ENCODE measurements at places on chromosomes 16 and 17.

DNA sequence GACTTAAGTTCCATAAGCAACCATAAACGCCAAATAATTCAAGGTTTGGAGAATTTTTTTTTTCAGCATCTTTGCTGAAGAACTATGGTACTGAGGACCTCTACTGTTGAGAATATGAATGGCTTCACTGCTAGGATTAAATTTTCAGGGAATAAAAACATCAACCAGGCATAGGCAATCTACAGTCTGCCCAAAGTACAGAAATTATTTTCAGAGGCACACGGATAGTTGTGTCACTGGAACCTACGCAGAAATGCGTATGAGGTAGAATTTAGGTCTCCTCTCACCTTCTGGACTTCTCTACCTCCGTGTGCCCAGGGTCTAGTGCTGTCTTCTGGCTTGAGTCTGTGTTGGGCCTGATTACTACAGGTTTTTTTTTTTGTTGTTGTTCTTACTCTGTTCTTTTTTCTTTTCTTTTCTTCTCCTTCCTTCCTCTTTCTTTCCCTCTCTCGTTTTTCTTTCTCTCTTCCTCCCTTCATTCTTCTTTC is 39.7 kb downstream of the NACA2 start:
- no peak for DNase-seq

- DNase-seq: no peak
These were observed 25.0 kb upstream of the HS3ST3A1 start for GRCh38 chr17:13626703-13627102.

- DNase-seq: no peak
These were observed 40.2 kb downstream of the MAF start for GRCh38 chr16:79560318-79560717.

DNA sequence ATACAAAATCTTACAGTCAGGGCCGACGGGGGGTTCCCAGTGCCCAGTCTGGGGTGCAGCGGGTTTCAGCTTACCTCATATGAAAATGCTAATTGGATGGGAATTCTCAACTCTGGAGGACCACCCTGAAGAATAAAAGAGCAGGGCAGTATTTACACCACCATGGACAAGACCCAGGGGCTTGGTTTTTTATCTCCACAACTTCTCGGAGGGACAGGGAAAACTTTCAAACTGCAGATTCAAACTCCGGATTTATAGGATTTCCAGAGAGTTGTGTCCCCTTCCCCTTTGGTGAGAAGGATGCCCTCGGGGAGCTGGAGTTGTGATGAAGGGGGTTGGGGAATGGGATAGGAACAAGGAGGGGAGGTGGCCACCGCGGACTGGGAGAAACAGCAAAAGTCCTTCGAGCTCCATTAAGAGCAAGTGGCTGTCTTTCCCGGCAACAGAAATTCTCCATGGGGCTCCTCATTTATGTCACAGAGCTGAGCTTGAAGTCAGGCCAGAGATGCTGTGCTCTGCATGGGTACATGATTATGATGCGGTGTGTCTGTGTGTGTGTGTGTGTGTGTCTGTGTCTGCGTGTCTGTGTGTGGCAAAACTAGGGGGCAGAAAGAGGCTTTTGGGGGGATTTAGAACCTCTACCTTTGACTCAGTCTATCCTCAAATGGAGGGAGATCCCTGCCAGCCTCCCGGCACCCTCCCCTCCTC is 15.7 kb downstream of the FOXL1 start:
- DNase-seq: no peak

DNA sequence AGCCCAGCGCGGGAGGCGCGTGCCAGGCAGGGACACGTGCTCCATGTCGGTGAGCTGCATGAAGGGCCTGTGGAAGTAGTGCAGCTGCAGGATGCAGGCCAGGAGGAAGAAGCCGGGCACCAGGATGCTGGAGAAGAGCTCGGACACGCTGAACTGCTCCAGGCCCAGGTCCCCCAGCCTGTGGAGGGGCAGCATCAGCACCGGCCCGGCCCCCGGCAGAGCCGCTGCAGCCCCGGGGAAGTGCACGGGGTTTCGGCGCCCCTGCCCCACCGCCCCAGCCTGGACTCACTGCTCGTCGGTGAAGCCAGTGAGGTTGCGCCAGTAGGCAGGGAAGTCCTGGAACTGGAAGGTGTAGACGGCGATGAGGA is 28.0 kb downstream of the CTU2 start:
- no peak for DNase-seq

DNA sequence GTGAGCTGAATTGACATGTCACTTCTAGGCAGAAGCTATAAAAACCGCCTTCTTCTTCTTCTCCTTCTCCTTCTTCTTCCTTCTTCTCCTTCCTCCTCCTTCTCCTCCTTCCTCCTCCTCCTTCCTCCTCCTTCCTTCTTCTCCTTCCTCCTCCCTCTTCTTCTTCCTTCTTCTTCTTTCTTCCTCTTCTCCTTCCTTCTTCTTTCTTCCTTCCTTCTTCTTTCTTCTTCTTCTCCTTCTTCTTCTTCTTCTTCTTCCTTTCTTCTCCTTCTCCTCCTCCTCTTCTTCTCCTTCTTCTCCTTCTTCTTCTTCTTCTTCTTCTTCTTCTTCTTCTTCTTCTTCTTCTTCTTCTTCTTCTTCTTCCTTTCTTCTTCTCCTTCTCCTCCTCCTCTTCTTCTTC is 4.8 kb upstream of the FBXL19 start:
- no peak for DNase-seq

DNA sequence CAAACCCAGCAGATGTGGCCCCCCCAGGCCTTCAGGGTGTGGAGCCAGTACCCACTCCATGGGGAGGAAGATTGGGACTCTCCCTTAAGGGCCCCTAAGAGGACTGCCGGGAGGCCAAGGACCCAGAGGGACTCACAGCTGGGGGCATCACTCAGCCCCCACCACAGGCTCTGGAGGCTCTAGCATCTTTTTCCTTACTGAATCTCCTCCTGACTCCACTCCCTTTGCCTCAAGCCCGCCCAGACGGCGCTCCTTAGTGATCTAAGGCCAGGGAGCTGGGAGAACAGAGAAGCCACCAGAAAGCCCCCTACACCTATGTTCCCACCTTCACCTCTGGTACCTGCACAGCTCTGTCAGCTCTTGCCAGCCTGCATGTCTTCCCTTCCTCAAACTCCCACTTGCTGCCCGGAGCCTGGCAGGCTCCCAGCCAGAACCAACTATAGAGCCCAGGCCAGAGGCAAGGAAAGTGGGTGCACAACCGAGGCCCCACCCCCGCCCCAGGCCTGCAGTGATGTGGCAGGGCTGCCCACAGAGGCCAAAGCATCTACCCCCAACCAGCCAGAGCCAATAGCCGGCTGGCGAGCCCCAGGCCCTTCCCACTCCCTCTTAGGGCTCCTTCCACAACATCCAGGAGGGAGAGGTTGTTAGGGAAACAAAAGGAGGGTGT is 22.3 kb upstream of the MPO start:
- DNase-seq: no peak

DNA sequence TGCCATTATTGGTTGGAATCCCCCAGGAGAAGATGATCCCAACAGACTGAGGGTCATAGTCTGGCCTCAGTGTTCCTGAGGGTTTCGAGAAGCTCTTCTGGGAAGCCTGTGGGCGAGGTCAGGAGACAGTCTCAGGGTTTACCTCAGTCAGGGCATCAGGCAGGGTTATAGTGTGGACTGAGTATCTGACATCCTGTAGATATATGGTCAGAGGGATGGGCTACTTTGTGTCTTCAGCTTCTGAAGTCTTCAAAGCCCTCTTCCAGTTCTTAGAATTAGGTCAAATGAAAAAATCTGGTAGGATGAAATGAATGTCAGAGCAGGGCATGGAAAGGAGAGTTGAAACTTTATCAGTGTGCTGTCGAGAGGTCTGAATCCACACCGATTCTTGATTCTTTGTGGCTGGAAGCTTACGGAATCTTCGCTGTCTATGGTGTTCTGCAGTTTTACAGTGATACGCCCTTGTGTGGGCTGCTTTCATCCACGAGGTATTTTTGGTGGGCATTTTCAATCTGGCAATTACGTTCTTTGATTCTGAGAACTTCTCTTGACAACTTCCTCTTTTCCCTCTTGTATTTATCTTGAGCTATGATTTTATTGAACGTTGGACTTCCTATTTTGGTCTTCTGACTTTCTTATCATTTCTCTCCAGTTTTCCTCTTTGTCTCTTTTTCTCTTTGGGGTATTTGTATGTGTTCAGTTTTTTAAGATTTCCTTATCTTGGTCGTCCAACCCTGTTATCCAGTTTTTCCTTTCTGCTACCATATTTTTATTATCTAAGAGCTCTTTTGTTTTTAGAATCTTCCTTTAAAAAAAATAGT is 30.4 kb downstream of the BPTF start:
- no peak for DNase-seq

GRCh38 chr17:31491376-31492131 is 100.1 kb downstream of the RAB11FIP4 start:
- DNase-seq: no peak

- peak; percentile 91 for DNase-seq
These were observed 519 bp downstream of the DDX5 start for GRCh38 chr17:64505340-64506200.

- DNase-seq: no peak
These were observed 32.8 kb upstream of the MNT start for GRCh38 chr17:2433696-2434095.

DNA sequence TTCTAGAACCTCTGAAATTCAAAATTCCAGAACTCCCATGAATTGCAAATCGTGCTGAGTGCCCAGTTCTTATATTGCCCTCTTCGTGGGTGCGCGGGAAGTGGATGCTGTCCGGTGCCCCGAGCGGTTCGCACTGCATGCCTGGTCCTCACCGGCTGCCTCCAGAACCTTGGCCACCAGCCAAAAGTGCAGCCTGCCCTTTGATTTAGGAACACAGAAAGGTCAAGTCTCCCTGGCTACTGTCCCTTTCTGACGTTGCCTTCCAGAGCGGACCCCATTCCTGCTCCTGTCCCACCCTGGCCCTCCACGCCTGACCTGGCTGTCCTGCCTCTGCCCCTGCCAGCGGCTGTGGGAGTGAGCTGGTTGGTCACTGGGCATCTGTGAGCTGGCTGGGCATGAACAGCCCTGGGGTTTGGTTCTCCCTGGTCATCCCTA is 9.7 kb downstream of the NEUROD2 start:
- DNase-seq: no peak

- peak; percentile 50 for DNase-seq
These were observed 22.2 kb downstream of the TRPV3 start for GRCh38 chr17:3535253-3535995.

DNA sequence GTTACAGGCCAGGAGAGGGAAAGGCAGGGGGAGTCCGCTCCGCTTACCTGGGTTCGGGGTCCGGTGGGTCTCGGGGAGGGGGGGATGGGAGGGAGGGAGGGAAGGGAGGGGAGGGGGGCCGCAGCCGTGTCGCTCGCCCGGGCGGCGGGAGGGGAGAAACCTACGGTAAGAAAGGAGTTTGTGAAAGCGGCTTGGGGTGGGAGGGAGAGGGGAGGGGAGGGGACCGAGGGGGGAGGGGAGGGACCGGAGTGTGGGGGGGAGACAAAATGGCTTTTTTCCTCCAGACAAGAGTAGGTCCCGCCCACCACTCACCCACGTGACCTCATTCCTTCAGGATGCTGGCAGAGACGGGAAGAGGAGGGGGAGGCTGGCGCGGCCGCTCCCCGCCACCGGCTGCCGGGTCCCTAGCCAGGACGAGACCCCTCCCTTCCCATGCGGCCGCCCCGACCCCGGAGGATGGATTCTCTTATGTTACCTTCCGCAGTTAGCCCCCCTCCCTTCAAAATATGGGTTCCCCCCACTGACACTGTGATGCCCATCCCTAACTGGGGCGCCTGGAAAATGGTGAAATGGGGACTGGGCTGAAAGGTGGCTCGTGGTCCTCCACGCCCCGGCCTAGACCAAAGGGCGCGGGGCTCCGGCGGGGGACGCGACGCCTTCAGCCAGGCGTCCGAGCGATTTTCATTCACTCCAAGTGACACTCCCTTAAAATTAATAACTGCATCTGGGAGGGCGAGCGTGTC is at the start of gene PCGF2:
Gene PCGF2, minus strand, starts transcription at position 188 of the 743 bp plus-strand sequence. CDS start 7,934 bp downstream, outside the sequence.
- DNase-seq: no peak

DNA sequence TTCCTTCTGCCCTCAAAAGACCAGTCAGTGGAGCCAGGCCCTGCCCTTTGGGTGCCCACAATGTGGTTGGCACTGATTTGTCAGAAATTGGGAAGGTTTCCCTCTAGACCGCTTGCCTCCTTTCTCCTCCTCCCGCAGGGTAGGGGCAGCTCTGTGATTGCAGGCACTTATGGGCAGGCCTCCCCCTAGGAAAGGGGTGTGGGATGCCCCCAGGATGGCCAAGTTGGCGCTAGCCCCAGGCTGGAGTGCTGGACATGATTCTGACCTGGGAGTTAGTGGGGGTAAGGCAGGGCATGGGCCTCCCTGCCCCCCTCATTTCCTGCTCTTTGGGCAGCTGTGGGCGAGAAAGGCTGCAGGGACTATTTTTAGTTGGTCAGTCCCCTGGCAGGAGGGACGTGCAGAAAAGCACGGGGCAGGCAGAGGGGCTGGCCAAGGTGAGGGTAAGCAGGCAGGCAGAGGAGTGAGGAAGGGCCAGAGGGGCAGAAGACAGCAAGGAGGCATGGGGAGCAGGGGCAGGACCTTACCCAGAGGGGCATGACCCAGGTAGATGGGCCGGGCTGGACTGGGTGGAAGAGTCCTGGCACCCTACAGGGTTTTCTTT is 3.3 kb downstream of the RARA start:
- DNase-seq: no peak

- DNase-seq: no peak
These were observed 21.4 kb upstream of the TIMP2 start for GRCh38 chr17:78946631-78947030.

GRCh38 chr17:4584101-4584916 is at the start of gene SMTNL2:
SMTNL2 (plus strand) TSS chr17:4584529; CDS start chr17:4584606, 77 bp downstream.
- DNase-seq: no peak

DNA sequence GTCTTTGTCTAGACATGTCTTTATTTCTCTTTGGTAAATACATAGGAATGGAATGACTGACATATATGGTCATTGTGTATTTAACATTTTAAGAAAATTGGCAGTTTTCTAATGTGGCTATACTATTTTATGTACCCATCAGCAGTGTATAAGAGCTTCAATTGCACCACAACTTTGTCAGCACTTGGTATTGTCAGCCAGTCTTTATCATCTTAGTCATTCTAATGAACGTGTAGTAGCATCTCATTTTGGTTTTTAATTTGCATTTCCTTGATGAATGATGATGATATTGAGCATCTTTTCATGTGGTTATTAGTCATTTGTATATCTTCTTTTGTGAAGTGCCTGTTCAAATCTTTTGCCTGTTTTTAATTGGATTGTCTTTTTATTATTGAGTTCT is 239.3 kb downstream of the CEP112 start:
- no peak for DNase-seq

DNA sequence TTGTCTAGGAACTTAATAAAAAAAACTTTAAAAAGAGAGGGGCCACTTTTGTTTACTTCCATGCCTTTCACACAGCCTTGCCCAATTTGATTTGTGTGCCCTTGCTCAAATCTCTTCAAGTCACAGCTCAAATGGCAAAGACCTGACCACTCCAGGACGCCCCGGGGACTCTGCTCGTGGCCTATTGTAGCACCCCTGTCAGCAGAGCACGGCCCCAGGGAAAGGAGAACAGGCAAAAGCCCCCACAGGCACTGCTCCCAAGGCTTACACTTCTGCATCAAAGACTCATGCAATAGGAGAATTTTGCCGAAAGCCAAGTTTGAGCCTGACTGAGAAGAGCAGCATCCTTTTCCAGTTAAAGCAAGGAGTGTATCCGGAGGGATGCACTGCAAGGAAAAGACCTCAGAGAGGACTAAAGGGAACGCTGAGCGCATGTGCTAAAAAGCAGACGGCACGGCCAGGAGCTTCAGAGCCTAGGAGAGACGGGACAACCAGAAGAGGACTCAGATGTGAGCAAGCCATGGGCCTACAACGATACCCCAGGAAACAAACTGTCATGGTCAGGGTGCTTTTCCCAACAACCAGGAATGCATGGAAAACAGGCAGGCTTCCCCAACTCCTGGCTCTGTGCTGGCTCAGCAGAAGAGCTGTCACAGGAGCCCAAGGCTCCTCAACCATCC is 8.2 kb downstream of the CREBBP start:
- no peak for DNase-seq
